ENCODE measurements at places on chromosomes 2 and 18.

- DNase-seq = no peak
Observed at GRCh38 chr2:212282671-212283261, 255.8 kb downstream of the ERBB4 start.

DNA sequence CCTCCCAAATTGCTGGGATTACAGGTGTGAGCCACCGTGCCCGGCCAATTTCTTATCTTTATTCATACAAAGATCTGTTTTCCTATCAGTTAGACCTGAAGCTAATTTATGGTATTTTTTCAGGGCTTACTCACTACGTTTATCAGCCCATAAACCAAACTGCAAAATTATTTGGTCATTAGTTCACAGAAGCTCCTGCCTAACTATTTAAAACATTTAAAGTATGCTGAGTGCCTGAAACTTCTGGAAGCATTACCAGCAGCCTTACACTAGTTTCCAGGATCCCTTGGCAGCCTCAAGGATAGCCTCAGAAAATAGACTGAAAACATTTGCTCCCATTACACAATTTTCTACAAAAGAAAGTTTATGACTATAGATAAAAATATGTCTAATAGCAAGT is 68.8 kb downstream of the GALNT13 start:
- no peak for DNase-seq

DNA sequence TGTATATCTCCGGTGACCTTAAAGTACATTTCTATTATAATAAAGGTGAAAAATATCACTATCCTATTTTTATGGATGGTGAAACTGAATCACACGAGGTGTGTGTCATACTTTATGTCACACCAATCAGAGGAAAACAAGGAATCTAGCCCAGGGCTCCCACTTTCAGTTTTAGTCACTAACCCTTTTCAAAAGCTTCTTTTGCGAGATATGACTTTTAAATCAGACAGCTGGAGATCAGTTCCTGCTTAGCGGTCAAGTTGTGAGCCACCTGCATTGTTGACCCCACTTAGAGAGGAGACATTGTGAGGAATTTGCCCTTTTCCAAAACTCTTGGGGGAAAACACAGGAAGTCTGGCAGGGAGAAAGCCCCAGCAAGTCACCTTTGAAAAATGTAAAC is 70.5 kb downstream of the CPS1 start:
- no peak for DNase-seq

DNA sequence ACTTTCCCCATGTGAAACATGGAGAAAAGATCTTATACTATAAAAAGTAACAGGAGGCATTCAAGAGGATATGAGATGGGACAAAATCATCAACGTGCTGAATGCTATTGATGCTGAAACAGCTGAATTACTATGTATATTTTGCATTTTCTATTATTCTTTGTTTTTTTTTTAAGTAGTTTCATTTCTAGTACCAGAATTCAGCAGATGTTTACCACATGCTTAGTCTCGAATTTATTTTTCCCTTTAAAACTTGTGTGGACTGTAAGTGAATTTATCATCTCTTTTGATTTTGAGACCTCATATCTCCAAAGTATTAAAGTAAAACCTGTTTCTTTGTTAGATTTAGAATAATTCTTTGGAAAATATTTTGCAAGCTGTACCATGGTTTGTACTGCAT is 205.8 kb downstream of the PTPRM start:
- DNase-seq = no peak

- no peak for DNase-seq
Observed at GRCh38 chr2:125652280-125652679, 1003.7 kb upstream of the GYPC start.

GRCh38 chr2:105581555-105581944 is 163.2 kb upstream of the NCK2 start:
- DNase-seq = no peak

DNA sequence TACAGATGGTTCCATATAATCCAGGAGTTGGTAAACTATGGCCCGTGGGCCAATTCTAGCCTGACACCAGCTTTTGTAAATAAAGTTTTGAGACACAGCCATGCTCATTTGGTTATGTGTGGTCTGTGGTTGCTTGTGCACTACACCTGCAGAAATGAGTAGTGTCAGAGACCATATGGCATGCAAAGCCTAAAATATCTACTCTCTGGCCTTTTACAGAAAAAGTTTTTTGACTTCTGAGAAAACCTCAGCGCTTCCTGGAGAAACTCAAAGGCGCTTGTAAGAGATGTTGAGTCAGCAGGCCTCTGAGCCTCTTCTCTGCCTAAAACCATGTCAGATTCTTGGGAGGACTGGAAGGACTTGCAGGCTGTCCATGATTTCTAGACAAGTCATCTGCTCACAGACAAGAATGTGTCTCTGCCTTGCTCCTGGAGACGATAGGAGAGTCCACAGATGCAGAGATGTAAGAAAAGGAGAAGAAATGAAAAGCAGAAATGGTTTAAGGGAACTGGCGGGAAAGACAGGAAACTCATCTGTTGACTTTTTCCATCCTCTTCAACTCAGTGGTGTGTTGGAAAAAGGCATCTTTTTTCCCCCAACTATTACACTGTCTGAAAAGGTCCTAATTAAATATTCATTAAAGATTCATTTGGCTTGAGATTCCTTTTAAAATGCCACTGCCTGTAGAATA is 5.2 kb downstream of the TTC39C start:
- peak; percentile 40 for DNase-seq

GRCh38 chr18:3584897-3585460 is 135.0 kb downstream of the TGIF1 start:
- DNase-seq = no peak

- DNase-seq = no peak
Observed at GRCh38 chr18:22703883-22704585, 229.1 kb upstream of the RBBP8 start.

DNA sequence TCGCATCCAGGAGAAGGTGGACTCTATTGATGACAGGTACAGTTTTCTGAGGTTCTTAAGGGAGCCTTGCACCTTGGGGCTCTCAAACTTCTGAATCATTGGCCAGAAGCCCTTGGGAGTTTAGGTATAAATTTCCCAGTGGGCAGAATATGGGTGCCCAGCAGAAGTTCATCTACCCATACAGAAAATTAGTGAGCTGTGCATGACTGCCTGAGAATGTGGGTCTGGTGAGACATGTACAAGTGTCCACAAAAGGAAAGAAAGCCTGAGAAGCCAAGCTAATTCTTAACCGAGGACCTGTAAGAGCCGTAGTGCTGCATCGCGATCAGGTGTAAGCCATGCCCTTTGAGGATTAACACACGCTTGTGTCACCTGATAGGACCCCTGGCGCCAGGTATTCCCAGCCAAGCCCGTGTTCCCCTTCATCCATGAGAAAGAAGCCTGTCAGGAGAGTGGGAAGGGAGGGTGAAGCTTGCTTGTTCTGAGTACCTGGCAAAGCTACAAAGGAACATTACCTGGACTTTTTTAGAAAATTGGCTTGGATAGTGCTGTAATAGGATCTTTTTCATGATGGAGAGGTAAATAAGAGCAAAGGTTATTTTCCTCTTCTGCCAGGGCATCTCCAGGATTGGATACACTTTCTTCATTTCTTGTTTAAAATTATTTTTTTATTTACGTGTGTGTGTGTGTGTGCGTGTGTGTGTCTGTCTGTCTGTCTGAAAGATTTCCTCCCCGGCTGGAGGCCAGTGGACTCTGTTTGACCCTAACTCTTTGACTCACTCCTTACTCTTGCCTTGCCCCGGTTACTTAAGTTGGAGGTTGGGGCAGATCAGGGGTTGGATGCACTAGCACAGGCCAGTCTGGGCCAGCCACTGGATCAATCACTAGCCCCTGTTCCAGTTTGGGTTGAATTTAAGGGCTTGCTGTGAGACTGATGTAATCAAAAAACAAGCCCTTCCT is 90.4 kb upstream of the EML6 start:
- DNase-seq = no peak

- DNase-seq = no peak
Observed at GRCh38 chr2:223019987-223020717, 31.8 kb upstream of the KCNE4 start.

DNA sequence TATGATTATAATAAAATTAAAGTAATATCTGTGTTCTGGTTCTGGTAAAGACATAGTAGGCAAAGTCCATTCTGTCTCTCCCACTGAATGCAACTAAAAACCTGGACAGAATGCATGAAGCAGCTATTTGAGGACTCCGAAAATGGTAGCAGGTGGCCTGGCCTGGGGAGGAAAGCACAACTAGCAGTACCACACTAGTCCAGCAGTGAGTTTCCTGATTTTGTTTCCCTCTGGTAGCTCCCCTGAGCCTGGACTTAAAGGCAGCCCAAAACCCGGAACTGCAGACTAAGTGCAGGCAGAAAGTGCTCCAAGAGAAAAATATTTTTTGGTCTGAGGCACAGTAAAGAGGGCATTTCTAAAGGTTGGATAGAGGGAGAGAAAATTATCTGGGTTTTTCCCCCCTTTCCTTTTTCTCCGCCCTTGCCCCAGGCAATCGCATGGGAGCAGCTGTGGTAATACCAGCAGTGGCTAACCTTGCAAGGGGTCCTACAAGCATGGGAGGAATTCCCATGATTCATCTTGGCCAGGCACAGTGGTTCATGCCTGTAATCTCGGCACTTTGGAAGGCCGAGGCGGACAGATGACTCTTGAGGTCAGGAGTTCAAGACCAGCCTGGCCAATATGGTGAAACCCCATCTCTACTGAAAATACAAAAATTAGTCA is 32.3 kb downstream of the ASXL2 start:
- no peak for DNase-seq

GRCh38 chr18:75810961-75811551 is 383.6 kb upstream of the SMIM21 start:
- DNase-seq = no peak

DNA sequence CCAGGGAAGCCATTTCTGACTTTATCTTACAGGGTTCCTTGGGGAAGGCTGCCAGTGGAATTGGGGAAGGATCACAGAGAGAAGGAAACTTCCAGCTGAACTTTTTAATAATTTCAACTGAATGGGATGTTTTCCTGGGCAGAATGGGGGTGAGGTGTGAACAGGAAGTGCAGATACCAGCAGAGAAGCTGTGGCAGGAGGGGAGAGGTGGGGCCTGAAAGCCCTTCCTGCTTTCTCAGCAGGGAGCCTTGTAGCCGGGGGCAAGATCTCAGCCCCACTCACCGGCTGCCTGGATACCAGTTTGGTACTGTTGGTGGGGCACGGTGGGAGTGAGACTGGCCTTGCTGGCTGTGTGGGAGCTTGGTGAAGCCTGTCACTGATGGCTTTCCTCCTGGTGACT is 170.5 kb downstream of the ZBTB7C start:
- no peak for DNase-seq

DNA sequence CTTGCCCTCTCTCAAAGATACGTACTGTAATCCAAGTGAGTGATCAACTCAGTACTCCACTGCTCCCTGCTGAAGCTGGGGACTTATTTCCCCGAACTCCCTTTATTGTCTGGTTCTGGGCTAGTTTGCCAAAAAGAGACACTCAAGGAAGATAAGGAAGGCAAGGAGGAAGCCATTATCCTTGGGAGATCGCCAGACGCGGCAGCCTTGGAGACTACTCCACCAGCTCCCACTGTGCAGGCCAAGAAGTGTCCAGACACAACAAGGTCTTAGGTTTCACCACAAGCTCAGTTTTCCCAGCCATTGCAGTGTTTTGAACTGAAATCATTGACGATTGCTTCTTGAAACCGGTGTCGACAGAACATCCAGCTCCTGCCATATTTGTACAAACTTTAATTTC is 439.6 kb upstream of the UBE2E3 start:
- no peak for DNase-seq

- peak; percentile 2 for DNase-seq
Observed at GRCh38 chr2:48016225-48017019, 110.1 kb upstream of the FBXO11 start.

GRCh38 chr18:55268151-55268601 is 308.9 kb upstream of the CCDC68 start:
- DNase-seq = no peak

DNA sequence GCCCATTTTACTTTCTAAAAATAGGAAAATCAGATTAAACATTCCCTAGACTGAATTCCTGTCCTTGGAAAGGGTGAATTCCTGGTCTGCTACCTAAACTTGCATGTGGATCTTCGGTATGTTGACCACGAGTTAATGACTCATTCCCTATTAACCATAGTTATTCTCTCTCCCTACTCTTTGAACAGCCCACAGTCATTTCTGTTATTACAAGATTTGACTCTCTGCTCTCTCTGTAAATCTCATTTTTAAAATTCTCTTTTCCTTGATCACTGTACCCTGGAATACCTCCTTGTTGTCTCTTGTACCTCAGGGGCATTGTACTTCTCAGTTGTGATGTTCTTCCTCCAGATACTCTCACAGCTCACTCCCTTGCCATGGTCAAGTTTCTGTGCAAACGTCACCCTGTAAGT is 92.0 kb upstream of the GULP1 start:
- no peak for DNase-seq

- no peak for DNase-seq
Observed at GRCh38 chr2:165950438-165950837, 3.1 kb downstream of the TTC21B start.

- no peak for DNase-seq
Observed at GRCh38 chr2:112031473-112032223, 23.4 kb upstream of the TMEM87B start.

- no peak for DNase-seq
Observed at GRCh38 chr2:152493945-152494528, 159.1 kb downstream of the FMNL2 start.

DNA sequence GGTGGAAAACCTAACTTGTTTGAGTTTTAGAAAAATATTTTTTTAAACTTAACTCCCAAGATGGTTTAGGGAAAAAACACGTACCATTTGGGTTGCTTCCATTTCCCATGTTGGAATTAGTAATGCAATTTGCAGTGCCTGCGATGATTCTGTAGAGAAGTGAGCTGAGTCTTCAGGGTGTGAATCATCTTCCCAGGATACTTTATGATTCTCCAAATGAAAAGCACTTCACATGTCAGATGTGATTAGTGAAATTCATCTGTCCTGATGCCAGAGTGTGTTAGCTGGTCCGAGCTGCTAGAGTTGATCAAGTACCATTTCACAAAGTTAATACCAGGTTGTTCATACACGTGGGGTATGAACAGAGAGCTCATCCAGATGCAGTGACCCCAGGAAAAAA is 59.1 kb downstream of the ACOXL start:
- DNase-seq = no peak

- DNase-seq = no peak
Observed at GRCh38 chr2:186617771-186618170, 27.9 kb downstream of the ITGAV start.

DNA sequence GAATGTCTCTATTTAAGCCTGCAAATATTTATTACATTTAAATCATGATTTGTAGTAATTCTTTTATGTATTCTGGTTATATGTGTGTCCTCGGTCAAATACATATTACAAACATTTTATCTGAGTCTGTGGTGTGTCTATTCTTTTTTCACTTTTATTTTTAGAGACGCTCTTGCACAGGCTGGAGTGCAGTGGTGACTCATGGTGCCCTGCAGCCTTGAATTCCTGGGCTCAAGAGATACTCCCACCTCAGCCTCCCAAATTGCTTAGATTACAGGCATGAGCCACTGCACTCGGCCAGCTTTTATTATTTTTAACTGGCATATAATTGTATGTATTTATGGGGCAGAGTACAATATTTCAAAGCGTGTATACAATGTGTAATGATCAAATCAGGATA is 47.5 kb downstream of the ARID5A start:
- DNase-seq = no peak

DNA sequence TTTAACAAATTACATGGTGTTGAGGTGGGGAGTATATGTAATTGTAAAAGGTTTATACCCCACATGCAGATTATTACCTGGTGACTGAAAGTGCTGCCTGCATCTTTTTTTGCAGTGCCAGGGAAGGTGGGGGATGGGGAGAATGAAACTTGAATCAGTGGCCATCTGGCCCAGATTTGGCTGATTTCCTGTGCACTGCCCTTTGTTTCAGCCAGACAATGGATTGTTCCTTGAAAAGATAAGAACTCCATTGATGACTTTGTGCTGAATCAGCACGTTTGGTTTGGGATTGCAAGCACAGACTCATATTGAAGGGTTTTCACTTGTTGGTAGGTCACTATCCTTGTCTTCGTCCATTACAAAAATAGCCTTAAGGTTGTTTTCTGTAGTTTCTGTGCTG is 20.9 kb downstream of the GREB1L start:
- no peak for DNase-seq
